ENCODE measurements at places on chromosomes 7 and 10.

- DNase-seq = no peak
These were observed 225.3 kb upstream of the ZMIZ1 start for GRCh38 chr10:78843495-78843894.

DNA sequence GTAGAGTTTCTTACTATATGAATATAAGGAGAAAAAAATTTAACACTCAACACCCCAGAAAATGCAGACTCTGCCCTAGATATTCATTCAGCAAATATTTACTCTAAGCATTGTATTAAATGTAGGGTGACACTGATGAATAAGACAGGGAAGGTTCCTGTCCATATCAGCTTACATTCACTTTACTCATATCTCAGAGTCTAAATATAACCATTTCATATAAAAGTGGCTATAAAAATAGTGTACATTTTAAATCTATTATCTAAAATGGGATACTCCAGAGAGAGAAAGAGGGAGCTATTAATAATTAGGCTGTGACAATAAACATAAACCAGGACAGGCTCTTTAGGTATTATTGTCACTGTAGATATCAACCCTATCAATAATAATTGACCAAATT lies 104.0 kb downstream of the PKD1L1 start:
- no peak for DNase-seq

DNA sequence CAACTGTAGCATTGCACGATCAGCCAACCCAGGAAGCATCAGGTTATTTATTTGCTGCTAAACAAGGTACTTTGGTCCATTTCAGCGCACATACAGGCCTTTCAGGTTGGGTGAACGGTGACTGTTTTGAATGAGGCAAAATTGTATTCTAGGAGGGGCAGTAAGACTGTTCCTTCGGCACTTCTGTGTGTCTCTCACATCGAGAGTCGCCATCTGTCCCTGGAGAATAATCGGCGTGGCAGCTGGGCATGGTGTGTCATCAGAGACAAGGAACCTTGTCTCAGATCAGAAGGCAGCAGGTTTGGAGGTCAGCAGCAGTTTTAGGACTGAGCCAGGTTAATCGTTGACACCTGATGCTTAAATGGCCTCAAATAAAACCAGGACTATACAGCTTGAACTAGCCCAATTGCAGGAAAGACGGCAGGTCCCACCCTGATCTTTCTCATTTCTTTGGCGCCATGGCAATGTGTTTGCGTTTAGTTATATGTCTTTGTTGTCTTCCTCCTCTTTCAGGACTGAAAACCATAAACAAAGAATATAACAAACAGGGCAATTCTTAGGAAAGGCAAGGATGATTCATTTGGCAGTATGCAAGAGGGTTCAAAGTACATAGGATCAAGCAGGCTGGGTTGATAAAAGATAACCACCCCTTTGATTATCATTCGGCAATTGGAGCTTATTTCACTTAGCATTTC lies 92.0 kb upstream of the PRR15 start:
- DNase-seq = no peak

DNA sequence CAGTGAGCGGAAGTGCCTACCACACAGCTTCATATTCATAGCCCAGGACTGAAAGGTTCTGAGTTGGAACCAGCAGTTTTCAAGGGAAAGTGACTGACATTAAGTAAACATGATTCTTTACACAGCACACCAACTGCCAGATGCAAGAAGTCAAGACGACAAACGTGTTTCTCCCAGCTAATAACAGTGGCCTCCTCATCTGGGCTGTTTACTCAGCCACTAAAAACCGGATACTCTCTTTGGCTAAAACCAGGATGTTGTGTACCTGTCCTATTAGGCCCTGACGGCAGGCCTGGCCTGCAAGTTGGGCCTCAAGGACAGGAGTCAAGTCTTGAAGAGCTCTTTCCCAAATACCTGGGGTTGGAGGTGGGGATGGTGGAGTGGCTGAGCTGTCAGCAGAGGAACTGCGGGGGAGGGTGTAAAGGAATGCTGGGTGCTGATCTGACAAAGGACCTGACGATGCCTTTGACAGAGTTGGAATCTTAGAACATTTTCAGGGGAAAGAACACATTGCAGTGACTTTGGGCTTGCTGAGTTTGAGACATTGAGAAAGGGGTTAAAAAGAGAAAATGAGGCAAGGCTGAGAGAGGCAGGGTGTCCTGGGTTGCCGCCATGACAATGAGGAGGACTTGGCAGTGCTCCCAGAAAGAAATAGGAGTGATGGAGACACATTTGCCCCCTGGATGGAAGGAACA lies 57.7 kb downstream of the STEAP1B start:
- no peak for DNase-seq

GRCh38 chr10:114420811-114421485 lies 16.6 kb upstream of the AFAP1L2 start:
- no peak for DNase-seq

DNA sequence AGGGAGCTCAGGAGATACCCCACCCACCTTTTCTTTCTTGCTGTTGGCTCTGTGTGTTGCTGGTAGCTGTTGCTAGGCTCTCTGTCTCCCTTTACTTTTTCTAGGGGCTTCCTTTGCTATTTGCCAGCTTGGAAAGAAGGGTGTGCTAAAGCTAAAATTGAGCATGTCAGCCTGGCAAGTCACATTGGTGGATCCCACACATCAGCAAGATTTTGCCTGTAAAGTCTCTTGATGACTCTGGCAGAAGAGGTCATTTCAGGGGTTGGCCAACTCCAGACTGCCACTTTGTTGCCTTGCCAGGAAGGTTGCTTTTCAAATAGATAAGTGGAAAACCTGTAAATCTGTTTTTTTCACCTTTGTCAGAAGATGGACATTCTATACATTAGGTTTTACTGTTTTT lies 9.9 kb downstream of the CCNY start:
- DNase-seq = no peak

GRCh38 chr7:114225784-114226183 lies 188.8 kb upstream of the FOXP2 start:
- DNase-seq = no peak

DNA sequence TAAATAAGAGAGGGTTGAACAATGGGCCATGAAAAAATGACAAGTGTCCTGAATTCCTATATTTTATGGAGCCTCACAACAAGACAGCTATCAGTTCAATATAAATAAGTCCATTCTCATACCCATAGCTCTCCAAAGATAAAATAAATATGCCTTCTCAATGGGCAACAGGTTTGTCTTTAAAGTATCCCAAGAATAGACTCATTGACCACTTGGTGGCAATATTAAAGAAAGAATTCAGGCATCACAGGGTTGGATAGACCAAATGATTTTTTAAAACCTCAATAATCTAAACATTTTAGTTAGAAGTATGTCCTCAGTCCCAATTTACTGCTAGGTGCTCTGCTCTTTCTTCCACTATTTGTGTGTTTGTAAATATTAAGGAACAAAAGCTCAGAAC lies 165.1 kb upstream of the WNT16 start:
- DNase-seq = no peak

DNA sequence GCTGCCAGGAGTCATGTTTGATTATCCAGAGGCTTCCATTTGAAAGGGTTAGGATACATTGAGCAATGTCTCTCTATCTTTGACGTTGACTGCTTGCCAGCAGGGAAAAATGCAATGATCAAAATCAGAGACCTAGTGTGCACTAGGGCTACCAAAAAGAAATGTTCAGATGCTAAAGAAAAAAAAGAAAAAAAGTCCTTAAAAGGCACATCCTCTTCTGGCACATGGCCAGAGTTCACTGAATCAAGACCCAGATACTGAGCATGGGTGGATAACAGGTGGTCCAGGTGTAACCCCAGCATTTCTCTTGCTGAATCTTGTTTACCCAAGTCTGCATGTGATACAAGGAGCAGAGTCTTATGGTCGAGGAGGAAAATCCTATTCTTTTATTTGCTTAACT lies 899.3 kb downstream of the SORCS3 start:
- no peak for DNase-seq

DNA sequence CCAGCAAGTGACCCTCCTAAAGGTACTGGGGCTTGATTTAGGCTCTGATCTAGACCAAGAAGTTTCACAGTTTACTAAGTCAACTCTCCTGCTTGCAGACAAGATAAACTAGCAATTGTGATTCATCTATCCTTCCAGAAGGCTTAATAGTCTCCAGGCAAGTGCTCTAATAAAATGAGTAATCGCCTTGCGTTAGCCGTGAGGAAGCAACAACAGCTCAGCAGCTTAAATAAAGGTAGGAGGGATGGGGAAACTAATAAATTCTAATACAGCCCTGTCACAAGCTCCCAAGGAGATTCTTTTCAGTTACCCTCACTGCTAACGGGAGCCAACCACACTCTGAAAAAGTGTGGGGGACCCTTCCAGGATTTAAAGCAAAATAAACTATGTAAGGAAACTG lies 48.4 kb downstream of the FRMD4A start:
- no peak for DNase-seq

GRCh38 chr7:24825931-24826661 lies 68.8 kb upstream of the GSDME start:
- no peak for DNase-seq

DNA sequence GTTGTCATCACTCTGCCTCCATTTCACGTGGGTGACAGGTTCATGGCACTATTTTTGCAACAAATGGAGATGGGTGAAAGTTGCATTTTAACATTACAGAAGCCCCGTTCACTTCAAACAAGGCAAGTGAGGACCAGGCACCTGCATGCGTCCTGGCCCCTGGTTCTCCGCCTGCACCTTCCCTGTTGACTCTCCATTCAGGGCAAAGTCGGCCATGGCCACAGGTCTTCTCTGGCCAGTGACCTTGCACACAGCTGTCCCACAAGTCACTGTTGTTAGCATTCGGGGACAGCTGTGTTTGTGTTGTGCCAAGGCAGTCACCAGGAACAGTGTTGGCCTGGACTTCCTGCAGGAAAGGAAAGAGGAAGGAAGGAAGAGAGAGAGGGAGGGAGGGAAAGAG lies 554.9 kb downstream of the TCERG1L start:
- no peak for DNase-seq

DNA sequence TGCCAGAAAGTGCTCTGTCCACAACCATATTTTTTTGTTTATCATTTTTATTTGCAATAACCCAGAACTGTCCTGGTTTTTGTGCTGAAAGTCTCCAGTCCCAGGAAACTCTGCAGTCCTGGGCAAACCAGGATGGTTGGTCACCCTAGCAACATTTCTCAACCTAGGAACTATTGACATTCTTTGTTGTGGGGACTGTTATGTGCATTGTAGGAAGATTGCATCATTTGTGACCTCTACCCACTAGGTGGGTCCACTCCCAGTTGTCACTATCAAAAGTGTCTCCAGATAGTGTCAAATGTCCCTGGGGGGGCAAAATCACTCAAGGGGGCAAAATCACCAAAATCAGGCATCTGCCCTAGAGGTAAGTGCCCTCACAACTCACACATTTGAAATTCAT lies 14.0 kb upstream of the SRI start:
- no peak for DNase-seq

DNA sequence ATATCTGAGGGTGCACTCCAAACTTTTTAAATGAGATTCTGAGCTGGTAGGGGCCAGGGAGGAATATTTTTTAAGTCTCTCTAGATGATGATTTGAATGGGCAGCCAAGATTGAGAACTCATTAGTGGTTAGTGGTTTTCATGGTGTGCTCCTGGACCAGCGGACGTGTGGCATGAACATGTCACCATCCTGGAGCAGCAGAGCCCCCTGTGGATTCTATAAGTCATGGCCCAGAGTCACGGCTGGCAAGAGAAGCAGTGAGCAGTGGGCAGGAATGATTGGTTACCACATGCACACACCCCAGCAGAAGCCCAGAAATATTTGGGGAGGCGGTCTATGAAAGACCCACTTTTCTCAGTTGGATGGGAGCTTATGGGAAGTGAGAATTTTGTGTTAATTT lies 21.2 kb upstream of the UCN3 start:
- DNase-seq = no peak

DNA sequence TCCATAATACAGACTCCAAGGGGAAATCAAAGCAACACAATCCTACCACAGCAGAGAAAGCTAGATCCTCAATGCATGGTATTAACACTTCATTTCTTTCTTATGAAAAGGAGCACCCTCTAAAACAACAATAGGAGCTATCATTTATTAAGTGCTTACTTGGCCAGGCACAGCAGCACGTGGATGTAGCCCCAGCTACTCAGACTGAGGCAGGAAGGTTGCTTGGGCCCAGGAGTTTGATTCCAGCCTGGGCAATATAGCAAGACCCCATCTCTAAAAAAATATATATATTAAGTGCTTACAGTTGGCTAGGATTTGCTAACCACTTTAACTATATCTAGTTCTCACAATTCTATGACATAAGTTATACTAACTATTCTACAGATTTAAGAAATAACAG lies 12.2 kb downstream of the SNX13 start:
- no peak for DNase-seq

GRCh38 chr7:46245586-46246111 lies 324.6 kb upstream of the IGFBP3 start:
- no peak for DNase-seq

All from activated naive CD4-positive, alpha-beta T cell (primary cell).